ENCODE measurements at places on chromosomes 1 and 21.
A peak's percentile ranks its signal among the peaks of the same experiment; 100 is the strongest.

DNA sequence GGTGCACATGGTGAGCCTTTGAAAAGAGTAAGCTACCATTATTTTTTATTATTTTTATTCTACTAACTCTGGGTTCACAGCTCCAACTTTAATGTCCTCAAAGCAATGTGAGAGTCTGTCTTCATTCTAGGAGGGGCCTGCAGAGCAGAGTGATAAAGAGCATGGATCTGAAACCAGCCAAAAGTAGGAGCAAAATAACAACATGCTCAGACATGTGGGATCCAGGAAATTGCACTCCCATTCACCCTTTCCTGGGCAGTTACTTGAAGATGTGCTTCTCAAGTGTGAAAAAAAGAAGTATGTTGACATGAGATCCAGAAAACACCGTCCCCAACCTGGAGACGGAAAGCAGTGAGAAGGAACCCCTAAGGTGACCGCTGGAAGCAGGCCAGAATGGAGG lies 8.7 kb upstream of the LIN28A start:
- no peak for DNase-seq

DNA sequence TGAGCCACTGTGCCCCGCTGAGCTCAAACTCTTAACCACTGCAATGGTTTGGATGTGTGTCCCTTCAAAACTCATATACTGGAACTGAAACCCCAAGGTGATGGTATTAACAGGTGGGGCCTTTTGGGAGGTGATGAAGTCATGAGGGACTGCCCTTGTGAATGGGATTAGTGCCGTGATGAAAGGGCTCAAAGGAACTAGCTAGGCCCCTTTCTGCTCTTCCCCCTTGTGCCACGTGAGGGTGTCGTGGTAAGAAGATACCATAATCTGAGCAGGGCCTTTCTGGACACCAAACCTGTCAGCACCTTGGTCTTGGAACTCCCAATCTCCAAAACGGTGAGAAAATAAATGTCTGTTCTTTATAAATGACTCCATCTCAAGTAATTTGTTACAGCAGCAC lies 45.5 kb upstream of the SPOCD1 start:
- DNase-seq, result no peak

DNA sequence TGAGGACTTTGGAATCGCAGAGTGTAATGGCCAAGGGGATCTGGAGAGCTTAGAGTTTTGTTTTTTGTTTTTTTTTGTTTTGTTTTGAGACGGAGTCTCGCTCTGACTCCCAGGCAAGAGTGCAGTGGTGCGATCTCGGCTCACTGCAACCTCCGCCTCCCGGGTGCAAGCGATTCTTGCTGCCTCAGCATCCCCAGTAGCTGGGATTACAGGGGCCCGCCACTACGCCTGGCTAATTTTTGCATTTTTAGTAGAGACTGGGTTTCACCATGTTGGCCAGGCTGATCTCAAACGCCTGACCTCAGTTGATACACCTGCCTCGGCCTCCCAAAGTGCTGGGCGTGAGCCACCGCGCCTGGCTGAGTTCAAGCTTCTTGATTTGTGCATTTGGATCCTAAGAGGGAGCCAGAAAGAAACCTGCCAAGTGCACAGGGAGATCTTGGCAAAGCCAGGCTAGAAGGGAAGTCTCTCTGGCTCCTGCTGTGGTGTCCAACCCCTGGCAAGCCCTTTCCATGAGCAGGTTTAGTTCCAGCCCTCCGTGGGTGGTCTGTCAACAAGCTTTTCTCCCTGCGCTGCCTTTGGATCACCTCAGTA lies 852 bp downstream of the FAAH start:
- no peak for DNase-seq

GRCh38 chr1:2045468-2046173 lies 4.6 kb upstream of the PRKCZ start:
- DNase-seq, result no peak

DNA sequence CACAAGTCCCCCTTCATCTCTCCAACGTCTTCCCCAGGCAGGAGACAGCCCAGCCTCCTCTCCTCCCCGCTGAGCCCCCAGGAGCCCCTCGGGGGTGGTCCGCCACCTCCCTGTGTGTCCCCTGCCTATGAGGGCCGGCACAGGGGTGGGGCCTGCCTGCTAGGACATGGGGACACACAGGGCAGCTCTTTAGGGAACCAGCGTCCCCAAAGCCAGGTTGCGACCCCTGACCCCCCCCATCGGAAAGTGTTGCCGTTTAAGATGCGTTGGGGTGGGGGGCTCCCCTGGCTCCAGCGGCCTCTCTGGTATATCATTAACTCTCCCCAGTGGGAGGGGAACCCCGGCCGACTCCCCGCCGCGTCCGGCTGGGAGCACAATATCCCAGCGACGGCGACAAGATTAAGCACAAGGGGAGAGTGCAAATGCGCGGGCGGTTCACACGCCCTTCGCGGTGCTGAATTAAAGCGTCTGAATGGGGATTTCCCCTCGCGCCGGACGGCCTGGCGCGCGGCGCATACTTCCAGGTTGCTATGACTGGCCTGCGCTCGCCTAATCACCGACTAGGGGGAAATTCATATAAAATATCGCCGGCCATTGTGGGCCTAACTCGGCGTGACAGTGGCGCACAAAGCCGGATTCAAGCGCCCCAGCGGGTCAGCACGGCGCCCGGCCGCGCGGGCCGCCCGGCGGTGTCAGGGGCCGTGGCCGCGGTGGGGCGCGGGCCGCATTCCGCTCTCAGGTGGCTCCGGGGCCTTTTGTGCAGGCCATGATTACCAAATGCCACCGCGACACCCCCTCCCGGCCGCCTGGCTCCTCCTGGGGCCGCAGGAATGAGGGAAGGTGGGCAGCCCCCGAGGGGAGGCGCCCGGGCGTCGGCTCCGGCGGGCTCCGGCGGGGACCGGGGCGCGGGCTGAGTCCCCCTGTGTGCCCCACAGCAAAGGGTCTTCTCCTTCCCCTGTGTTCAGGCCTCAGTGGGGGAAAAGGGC lies 30.9 kb downstream of the WNT3A start:
- peak; percentile 65 for DNase-seq

DNA sequence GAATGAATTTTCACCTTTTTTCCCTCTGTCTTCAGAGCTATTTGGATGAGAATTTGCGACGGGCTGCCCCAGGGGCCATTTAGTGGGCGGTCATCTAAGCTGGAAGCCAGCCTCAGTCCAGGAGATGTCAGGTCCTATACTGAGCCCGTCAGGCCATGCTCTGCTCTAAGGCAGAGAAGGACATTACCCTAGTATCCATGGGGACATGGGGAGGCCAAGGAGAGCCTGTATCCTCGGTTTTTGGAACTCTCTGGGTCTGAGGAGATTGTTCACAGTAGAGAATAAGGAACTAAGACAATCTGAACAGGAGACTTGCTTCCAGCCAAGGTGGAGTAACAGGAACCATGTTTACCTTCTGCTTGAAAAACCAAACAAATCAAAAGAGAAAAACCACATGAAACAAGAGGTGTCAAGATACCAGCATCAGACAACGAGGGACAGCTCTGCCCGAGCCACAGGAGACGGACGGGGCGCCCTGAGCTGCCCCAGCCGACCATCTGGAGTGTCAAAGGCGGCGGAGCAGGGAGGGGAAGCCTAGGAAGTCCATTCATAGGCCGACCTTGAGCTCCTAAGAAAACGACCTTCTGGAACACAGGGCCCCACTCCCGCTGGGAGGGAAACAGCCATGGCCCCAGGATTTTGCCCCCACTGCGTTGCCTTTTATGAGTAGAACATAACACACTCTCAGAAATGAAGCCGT lies 20.0 kb upstream of the ADARB1 start:
- DNase-seq, result no peak

- DNase-seq, result no peak
Observed at GRCh38 chr1:205306929-205307566, 14.5 kb downstream of the NUAK2 start.

DNA sequence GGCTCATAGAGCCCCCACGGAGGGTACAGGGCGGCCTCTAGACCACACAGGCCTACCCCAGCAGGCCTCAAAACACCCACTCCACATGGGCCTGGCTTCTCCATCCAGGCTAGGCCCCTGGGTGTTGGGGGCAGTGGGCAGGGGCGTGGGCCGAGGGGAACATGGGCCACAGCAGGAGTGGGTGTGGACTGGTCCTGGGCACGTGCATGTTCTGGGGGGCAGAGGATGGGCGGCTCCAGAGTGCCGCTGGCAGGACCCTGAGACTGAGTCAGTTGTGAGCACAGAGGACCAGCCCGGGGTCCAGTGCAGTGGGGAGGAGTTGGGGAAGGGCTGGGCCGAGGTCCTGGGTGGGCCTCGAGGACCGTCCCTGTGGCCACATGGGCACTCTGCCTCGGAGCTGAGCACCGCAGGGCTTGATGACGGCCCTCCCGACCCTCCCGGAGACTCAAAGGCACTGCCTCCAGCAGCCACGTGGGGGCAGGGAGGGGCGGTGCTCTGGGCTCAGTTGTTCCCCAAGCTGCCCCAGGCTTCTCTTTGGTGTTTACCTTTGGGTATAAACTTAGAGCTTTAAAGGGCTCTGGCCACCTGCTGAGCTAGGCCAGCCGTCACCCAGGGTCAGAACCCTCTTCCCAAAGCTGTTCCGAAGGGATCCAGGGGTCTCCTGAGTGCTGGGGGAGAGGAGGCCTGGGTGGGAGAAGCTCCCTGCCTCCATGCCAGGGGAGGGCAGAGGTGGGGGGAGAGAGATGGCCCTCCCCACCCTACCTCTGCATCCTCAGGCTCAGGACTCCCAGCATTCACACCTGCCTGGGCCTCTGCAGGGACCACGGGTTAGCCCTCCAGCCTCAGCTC lies 79.9 kb downstream of the MORN1 start:
- DNase-seq, result peak; percentile 37

GRCh38 chr21:33662046-33662445 lies 19.7 kb downstream of the ITSN1 start:
- no peak for DNase-seq

DNA sequence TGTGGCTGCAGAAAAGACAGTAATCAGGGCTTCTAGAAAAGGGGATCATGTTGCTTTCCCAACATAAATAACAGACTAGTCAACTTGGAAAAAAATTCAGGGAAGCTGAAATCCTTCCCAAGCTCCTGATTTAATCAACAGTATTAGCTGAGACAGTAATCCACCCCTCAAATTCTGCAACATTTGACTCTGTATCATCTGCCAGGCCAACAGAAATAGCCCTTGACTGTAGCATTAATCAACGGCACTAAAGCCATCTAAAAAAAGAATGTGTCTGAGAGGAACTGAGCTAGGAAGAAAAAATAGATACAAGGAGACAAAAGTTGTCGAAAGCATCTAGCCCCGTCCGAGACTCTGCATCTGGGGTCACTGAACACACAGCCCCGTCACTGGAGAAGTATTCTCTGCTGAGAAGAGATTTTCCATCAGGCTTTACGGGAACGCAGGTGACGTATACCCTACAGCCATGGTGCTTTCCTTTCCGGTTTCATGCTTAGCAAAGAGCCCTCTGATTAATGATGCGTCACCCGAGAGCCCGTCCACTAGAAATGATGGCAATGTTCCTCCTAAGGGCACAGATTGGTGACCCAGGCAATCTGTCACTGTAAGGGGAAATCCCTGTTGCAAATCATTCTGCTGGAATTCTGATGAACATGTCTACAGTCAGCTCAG lies 42.1 kb upstream of the TP53BP2 start:
- no peak for DNase-seq

GRCh38 chr1:173477286-173478093 lies at the start of gene PRDX6:
Gene PRDX6, plus strand, starts transcription at chr1:173477335. Its CDS starts 63 bp downstream, at chr1:173477398.
- no peak for DNase-seq

- peak; percentile 94 for DNase-seq
Observed at GRCh38 chr1:201551877-201552731, 13.2 kb downstream of the NAV1 start.

GRCh38 chr1:8962812-8963530 lies 17.3 kb downstream of the CA6 start:
- peak; percentile 29 for DNase-seq

GRCh38 chr1:236416165-236416564 lies 22.1 kb downstream of the EDARADD start:
- no peak for DNase-seq

DNA sequence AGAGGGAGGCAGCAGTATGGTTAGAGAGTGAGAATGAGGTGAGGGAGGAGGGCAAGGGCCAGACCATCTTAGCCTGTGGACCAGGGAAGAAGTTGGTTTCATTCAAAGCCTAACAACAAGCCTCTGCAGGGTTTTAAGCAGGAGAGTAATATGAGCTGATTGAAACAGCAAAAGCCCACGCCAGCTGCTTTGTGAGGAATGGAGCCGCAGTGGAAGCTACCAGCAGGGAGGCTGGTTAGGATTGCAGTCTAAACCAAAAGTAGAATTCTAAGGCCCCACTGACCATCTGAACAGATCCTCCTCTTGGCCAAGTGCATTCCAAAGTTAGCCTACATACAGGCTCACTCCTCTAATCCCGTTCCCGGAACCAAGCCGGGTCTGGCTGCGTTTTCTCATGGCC lies 44.8 kb downstream of the OLFML3 start:
- DNase-seq, result no peak

DNA sequence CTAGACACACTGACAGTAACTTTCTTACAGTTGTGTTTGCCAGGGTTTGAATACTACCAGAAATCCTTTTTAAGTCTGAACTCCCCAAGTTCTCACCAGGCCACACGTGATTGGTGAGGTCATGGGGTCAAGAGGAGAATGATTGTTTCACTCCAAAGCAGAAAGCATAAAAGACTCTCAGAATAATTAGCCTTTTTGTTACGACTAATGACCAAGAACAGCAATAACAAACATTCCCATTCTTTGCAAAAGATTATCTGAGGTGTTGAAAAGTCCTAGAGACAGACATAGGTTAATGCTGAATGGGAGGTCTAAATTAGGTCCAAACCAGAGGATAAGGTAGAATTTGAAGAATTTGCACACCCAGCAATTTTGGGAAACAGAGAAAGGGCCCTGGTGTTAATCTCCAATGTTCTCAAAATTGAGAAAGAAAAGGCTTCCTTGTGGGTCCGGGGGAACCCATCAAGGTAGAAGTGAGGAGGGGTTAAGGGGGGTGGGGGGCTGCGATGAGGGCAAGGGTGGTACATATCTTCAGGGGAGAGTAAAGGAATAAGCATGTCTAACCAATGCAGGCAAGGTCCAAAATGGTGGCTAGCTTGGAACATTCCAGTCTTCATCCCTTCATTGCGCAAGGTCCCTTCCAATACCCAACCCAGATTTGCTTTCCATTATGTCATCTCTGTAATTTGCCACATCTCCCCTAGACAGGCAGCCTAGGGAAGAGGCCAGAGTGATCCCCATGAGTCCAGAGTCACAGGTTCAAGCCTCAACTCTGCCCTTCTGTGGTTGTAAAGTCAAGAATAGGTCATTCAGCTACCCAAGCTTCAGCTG lies 74.6 kb upstream of the NFIA start:
- DNase-seq, result no peak

- peak; percentile 50 for DNase-seq
Observed at GRCh38 chr1:178031856-178032320, 62.0 kb upstream of the RASAL2 start.

- DNase-seq, result no peak
Observed at GRCh38 chr1:167973832-167974231, 37.0 kb upstream of the MPC2 start.

GRCh38 chr1:2108213-2108876 lies 58.1 kb downstream of the PRKCZ start:
- no peak for DNase-seq

DNA sequence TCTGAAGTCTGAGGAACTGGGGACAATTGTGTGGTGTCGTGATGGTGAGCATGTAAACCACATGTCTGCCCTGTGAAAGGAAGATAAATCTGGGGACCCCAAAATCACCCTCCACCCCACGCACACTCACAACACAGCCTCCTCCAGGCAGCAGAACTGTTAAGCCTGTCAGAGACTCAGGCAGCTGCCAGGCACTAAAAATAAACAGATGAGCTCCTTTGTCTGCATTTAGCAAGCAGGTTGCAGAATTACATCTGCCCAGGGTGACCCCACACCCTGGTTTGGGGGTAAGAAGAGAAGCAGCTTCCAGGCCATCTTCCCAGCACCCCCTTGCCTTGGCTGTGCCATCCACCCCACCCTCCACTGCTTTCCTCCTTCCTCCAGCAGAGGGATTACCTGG lies 119.1 kb upstream of the RUNX3 start:
- DNase-seq, result no peak

Data from inflammatory macrophage treated with lipopolysaccharide for 1 hour (primary cell).